ENCODE measurements at places on chromosomes 11 and 22. TPM values are rescaled to one million over a fixed set of nuclear protein-coding genes. Genes with fewer than 3 reads are reported as not detected.

Gene ZNF214
- 12.7 TPM for total RNA-seq

DNA sequence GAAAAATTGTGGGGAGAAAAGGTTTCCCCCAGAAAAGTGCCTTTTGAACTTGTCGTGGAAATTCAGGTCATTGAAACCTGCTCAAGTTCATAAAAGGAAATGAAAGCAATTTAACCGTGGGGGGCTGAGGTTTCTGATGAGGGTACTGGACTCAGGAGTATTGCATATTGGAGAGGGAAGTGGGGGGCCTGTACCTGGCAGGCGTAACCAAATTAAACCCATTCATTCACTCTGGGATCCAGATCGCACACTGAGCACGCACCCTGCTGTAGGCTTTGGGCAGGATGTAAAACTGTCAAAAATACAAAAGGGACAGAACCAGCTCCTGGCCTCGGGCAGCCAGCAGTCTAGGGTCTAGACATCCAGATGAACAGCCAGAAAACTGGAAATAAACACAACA is 1517.4 kb downstream of the BRD1 start:
- no peak for DNase-seq

Gene HPX
- 2.8 TPM for total RNA-seq

Gene TECTA
- 2.1 TPM for total RNA-seq
